Esophagus mucosa (tissue), 1 donor: ENCODE measurements at places on chromosomes 12 and 14. TPM values are rescaled to one million over a fixed set of nuclear protein-coding genes. Genes with fewer than 3 reads are reported as not detected.

TAS2R7 gene
- total RNA-seq: not detected

C12orf60 gene
- 0.76 TPM for total RNA-seq

SMIM41 gene
- not detected for total RNA-seq

MTHFD1 gene
- total RNA-seq: 76.0 TPM

CACNA2D4 gene
- 1.1 TPM for total RNA-seq

SERPINA12 gene
- not detected for total RNA-seq

KRT6C gene
- 2,886 TPM for total RNA-seq

HOXC9 gene
- 1.2 TPM for total RNA-seq

KCNH3 gene
- total RNA-seq: not detected

RPS6KL1 gene
- total RNA-seq: 1.7 TPM

ADAM21 gene
- total RNA-seq: not detected

GALNT8 gene
- not detected for total RNA-seq

RNU6-8 gene
- not detected for total RNA-seq

RNASE1 gene
- 8.6 TPM for total RNA-seq

B4GALNT3 gene
- total RNA-seq: 25.9 TPM

AMHR2 gene
- not detected for total RNA-seq

ASCL1 gene
- total RNA-seq: not detected

MGAT2 gene
- 15.1 TPM for total RNA-seq

CIDEB gene
- 27.4 TPM for total RNA-seq

PIP4P1 gene
- 22.8 TPM for total RNA-seq

ZNF385A gene
- 52.2 TPM for total RNA-seq

SLC5A8 gene
- not detected for total RNA-seq

IL31 gene
- total RNA-seq: not detected

NOXRED1 gene
- not detected for total RNA-seq

SDS gene
- 0.20 TPM for total RNA-seq

CD27 gene
- 0.40 TPM for total RNA-seq

GALNT6 gene
- 13.4 TPM for total RNA-seq

PRKD1 gene
- 0.56 TPM for total RNA-seq

TESPA1 gene
- 0.68 TPM for total RNA-seq

GLS2 gene
- 2.6 TPM for total RNA-seq

MOAP1 gene
- total RNA-seq: 4.6 TPM

NKX2-1 gene
- total RNA-seq: not detected

ACSM4 gene
- total RNA-seq: not detected

GOLT1B gene
- 15.1 TPM for total RNA-seq

KRT75 gene
- 0.84 TPM for total RNA-seq

MYG1 gene
- total RNA-seq: 30.2 TPM

EDDM3A gene
- not detected for total RNA-seq

MGST1 gene
- total RNA-seq: 145 TPM

MYBPC1 gene
- total RNA-seq: 0.40 TPM

CLEC1B gene
- not detected for total RNA-seq

NANOG gene
- total RNA-seq: 0.52 TPM

KLRC2 gene
- 0.60 TPM for total RNA-seq

MANSC4 gene
- not detected for total RNA-seq
